Pons (tissue), 1 donor: ENCODE measurements at places on chromosomes 6 and 20.

DNA sequence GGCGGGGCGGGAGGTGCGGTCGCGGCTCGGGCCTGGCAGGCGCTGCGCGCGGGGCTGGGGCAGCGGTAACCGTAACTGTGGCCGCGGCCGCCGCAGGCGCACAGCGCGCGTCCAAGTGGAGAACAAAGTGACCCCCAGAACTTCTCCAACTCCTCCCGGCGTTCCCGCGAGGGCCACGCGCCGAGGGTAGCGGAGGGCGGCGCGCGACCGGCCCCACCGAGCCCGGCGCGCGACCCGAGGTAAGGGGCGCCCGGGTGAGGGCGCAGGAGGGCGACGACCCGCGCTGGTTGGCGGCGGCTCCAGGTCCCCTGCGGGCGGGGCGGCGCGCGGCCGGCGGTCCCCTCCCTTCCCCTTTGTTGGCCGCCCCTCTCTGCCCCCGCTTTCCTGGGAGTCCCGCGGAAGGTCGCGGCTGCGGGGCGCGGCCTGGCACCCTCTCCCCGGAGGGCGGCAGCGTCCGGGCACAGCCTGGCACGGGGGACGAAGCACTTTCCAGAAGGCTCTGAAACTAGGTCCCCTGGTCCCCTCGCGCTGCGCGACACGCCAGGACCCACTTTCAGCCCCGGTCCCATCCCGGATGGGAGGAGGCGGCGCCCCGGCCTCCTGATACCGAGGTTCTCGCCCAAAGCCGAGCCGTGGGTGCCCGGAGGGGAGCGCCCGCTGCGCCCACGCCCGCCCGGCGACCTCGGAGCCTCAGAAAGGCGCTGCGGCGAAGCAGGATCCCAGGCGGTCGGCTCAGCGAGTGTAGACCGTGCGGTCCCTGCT, at the start of gene TIAM2:
Gene TIAM2 (plus strand): TSS at position 62 of the 762 bp plus-strand sequence. CDS start 133,909 bp downstream, outside the sequence.
- DNase-seq: no peak

DNA sequence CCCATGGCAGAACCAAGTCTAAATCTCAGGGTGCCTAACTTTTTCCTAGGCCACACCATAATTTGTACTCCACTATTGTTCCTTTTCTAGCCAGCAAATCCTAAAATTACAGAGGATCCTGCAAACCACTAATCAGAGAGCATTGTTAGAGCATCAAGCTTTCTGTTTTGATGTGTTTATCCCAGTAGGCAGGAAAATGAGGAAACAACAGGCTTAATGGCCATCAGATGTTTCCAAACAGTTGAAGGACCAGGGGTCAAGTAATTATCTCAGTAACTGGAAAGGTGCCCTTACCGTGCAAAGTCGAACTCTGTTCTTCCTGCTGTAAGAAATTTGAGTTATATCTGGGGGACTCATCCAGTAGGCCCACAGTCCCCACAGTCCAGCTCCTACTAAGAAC, 58.7 kb downstream of the RALY start:
- no peak for DNase-seq

- peak; percentile 99 for DNase-seq
Observed at GRCh38 chr20:37192137-37192854, 12.9 kb upstream of the MROH8 start.

DNA sequence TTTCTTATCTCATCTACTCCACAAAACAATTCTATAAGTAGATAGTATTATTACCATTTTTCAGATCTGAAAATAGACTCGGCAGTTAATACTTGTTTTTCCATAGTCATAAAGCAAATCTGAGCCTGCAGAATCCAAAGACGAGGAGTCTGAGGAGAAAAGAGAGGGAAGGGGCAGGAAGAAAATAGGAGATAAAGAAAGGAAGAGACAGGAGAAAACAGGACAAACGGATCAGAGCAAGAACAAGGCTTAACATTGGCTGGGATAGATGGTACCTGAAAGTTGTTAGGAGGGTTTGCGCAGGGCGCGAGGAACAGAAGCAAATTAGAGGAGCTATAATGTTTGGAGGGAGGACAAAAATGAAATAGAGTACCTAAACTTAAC, 639 bp upstream of the PPIL1 start:
- DNase-seq: no peak

DNA sequence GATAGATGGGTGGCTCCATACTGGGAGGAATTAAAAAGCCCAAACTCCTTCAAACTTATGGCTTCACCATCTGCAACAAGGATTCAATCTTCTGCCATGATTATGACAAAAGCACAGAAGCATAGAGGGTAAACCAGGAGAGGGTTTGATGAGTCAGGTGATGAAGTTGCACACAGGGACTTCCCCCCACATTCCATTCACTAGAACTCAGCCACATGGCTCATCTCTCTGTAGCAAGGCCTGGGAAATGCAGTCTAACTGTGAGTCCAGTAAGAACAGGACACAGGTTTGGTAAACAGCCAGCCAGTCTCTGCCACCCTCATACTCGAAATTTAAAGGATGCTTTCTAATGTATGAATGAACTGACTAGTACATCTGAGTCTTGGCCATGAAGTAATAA, 142.9 kb downstream of the HIVEP2 start:
- no peak for DNase-seq

- DNase-seq: no peak
Observed at GRCh38 chr20:5393218-5393870, 76.6 kb upstream of the PROKR2 start.

- DNase-seq: no peak
Observed at GRCh38 chr6:23563323-23563722, 562.7 kb upstream of the NRSN1 start.

DNA sequence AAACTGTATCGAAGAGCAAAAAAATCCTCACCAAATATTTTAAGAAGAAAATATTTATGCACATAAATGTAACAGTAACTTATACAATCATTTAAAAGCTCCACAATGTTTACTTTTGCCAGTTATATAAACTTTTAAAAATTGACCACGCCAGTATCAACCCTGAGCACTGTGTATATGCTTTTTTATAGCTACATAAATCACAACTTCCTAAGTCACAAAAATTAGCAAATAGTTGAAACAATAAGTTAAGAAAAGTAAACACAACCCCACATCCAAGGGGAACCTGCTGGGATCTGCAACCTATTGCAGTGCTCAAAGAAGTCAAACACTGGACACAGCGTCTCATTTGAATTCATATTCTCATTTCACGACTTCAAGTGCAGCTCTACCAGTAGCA, 89.8 kb upstream of the DST start:
- DNase-seq: no peak

- no peak for DNase-seq
Observed at GRCh38 chr6:139722530-139722929, 348.1 kb upstream of the CITED2 start.

DNA sequence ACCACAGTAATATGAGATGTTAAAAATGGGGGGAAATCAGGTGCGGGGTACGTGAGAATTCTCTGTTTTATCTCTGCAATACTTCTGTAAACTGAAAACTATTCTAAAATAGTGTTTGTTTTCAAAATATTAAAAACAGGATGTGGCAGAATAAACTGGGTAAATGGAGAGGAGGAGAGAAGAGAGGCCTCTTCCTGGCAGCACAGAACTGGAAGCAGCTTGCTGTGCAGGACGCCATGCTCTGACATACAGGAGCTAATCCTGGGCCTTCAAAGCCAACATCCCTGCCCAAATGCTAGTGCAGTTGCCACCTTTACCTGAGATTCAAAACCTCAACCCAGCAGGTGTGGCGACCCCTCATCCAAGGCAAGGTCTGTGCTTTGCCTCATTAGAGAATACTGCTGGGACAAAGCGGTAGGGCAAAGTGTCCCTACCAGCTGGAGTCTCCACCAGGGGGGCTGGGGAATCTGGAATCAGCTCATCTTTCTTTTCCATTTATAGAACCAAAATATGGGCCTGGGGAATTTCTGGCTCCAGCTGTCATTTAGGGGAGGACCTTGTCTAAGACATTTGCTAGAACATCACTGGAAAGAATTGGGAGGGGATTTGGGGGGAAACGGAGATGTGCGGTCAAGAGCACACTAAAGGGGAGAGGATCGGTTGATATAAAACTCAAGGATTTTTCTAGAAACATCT, 67.3 kb downstream of the SCML4 start:
- no peak for DNase-seq

- no peak for DNase-seq
Observed at GRCh38 chr6:136930528-136930927, 8.4 kb downstream of the SLC35D3 start.

DNA sequence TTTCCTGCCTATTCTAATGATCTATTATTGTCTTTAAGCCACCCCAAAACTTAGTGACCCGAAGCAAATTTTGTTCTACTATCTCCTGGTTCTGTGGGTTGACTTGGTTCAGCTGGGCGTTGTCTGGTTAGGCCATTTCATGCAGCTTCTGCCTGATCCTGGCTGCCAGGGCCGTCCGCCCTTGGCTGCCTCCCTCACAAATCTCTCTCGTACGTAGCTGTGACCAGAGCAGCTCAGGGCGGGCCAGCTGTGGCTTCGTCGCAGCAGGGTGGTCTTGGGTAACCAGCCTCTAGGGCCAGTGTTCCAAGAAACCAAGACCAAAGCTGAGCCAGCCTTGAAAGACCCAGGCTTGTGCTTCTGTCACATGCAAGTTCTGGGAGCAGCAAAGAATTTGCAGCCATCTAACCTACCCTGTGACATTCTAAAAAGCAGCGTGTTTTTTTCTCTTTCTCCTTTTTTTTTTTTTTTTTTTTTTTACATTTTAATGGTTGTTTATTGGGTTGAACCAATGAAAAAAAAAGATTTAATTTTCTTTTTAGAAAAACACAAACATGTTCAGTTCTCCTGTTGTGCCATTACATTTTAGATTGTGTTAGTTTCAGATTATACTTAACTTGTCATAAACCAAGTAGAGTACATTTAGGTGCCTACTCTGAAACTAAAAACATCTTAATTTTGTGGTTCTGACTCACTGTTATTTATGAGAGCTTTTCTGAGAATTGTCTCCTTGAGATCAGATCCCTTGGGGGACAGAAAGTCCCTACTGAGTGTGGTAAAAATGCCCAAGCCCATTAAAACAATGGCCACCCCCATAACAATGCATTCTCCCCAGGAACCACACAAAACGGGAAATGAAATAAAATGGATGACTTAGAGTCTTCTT, 83.9 kb downstream of the ZDHHC14 start:
- DNase-seq: no peak

DNA sequence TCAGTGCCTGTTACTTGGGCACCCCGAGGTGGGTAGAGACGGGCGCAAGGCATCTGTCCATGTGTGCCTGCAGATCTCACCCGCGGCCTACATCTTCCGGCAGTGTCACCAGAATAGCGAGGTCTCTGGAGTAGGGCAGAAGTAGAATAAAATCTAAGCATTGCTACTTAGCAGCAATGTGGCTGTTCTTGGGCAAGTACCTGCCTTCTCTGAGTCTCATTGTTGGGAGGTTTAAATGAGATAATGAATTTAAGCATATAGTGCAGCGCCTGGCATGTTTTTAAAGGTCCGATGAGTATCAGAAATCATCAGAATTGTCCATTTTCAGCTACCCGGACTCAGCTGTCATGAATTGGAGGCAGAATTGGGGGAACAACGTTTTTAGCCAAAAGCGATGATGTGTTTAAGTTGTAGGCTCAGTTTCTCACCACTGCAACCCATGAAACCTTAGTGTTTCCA, 800 bp downstream of the ABCC10 start:
- DNase-seq: no peak

GRCh38 chr6:42629845-42630244, 66.0 kb downstream of the UBR2 start:
- no peak for DNase-seq
